ENCODE measurements at places on chromosomes 12 and 14. TPM values are rescaled to one million over a fixed set of nuclear protein-coding genes. Genes with fewer than 3 reads are reported as not detected.

PLA2G1B gene
- total RNA-seq = not detected

A2M gene
- total RNA-seq = 0.56 TPM

ABCB9 gene
- 5.6 TPM for total RNA-seq

GRCh38 chr12:26271889-26272492 is 76.6 kb downstream of the SSPN start:
- no peak overlapping the region for H3K27ac ChIP-seq
- H3K4me1 ChIP-seq = peaks cover 18% of the 10 kb centered on the region
- no peak overlapping the region for H3K4me3 ChIP-seq
- H3K27me3 ChIP-seq = no peaks in the 10 kb centered on the region
- peak; percentile 96 for DNase-seq

DNA sequence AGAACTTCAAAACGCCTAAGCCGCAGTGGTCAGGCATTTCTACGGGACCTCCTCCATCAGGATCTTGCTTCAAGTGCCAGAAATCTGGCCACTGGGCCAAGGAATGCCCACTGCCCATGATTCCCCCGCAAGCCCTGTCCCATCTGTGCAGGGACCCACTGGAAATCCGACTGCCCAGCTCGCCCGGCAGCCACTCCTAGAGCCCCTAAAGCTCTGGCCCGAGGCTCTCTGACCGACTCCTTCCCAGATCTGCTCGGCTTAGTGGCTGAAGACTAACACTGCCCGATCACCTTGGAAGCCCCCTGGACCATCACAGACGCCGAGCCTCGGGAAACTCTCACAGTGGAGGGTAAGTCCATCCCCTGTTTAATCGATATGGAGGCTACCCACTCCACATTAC is 1113.0 kb upstream of the TMEM132C start:
- H3K27me3 ChIP-seq = no peaks in the 10 kb centered on the region
- no peak for DNase-seq
- no peaks in the 10 kb centered on the region for H3K4me1 ChIP-seq
- no peaks in the 10 kb centered on the region for H3K36me3 ChIP-seq

GRCh38 chr12:6039894-6040601 is 84.4 kb downstream of the VWF start:
- peak; percentile 74 for DNase-seq
- peaks cover 8% of the 10 kb centered on the region for H3K4me1 ChIP-seq
- H3K27me3 ChIP-seq = no peaks in the 10 kb centered on the region
- no peaks in the 10 kb centered on the region for H3K36me3 ChIP-seq
- H3K27ac ChIP-seq = no peak overlapping the region
- H3K4me3 ChIP-seq = no peak overlapping the region
